Stimulated activated CD8-positive, alpha-beta memory T cell treated with anti-CD3 and anti-CD28 coated beads, Interleukin-4, amount 100 ng/mL, for 1 hour (primary cell): ENCODE measurements at places on chromosomes 11 and 22.

- DNase-seq: no peak
Observed at GRCh38 chr22:20956258-20957101, 10.6 kb upstream of the AIFM3 start.

GRCh38 chr11:118883368-118884071 is at the start of gene CXCR5:
CXCR5 (plus strand) TSS chr11:118883892; CDS start chr11:118883942, 50 bp downstream.
- no peak for DNase-seq

- no peak for DNase-seq
Observed at GRCh38 chr11:6719576-6719975, 36.4 kb upstream of the MRPL17 start.

GRCh38 chr22:30202531-30203006 is 44.0 kb downstream of the LIF start:
- DNase-seq: no peak

DNA sequence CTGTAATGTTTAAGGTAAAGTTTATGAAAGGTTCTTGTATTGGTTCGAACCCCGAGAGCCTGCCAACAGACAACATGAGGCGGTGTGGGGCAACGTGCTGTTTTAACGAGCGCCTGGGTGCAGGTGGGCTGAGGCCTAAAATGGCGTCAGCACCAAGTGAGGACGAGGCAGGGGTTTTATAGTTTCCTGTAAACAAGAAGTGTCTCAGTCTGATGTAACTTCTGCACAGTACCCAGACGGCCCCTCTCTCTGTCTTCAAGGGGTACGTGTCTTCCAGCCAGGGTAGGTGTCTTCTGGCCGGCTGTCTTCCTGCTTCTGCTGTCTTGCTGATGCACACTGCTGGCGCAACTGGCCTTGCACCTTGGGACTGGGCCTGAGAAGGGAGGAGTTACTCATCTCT is 2.7 kb downstream of the PPFIBP2 start:
- no peak for DNase-seq
